ENCODE measurements at places on chromosomes 1 and 21.

GRCh38 chr1:93695411-93696005, 13.9 kb upstream of the BCAR3 start:
- no peak for DNase-seq

DNA sequence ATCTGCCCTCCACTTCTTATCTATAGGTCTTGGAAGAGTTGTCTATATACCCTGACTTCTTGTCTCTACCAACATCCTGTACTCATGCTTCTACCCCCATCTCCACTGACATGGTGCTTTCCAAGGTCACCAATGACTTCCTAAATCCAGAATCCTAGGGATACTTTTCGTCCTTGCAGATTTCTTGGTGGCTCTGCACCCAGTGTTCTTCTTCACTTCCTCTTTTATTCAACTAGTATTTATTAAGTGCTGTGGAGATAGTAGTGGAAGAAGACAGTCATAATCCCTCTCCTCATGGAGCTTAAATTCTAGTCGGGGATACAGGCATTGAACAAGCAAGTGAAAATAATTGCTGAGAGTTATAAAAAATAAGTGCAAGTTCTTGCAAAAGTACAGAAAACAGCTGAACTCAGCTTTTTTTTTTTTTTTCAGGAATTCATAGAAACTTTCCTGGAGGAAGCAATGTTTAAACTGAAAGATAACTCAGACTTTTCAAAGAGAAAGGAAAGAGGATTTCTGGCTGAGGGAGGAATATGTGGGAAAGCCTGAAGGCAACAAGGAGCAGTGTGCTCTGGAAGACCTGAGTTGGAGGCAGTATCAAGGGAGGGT, 38.2 kb upstream of the CYP4B1 start:
- DNase-seq: no peak

DNA sequence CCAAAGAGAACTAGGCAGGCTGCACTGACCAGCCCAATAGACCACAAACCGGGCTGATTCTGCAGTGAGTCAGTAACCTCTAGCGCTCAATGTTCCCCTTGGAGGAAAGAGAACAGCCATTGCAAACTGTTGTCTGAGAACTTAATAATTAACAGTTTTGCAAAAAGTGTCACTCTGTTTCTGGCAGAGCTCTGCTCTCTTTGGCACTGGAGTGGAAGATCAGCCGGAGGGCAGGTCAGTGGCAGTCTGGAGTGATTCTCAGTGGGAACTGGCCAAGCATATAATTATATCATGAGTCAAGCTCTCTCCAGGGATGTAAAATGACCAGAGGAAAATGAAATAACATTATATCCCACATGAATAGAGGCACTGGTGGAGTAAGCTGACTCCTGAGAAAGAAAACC, 238.3 kb downstream of the HLX start:
- DNase-seq: no peak

DNA sequence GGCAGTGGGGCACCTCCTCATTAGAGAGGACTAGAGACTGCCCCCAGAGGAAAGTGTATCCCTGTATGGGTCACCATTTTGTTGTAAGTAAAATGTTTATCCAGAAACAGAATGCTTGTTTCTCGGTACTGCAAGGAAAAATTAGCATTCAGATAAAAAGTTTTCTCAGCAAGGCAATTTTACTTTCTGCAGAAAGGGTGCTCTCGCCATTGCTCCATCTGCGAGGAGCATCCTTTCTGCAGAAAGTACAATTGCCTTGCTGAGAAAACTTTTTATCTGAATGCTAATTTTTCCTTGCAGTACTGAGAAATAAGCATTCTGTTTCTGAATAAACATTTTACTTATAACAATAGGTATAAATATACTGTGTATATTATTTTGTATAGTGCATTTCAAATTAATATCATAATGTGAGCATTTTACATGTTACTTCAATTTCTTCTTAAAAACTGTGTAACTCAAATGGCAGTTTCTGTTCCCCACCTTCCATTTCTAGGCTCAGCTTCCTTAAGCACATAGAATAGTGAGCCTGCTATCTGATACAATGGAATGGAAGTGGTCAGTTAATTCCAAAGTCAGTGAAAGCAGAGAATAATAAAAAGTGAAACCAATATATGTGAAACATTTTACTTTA, 76.5 kb upstream of the DESI2 start:
- no peak for DNase-seq

- no peak for DNase-seq
Measured at GRCh38 chr1:184393962-184394361, 7.1 kb downstream of the C1orf21 start.

- no peak for DNase-seq
Measured at GRCh38 chr21:32520875-32521735, 64.2 kb downstream of the TCP10L start.

DNA sequence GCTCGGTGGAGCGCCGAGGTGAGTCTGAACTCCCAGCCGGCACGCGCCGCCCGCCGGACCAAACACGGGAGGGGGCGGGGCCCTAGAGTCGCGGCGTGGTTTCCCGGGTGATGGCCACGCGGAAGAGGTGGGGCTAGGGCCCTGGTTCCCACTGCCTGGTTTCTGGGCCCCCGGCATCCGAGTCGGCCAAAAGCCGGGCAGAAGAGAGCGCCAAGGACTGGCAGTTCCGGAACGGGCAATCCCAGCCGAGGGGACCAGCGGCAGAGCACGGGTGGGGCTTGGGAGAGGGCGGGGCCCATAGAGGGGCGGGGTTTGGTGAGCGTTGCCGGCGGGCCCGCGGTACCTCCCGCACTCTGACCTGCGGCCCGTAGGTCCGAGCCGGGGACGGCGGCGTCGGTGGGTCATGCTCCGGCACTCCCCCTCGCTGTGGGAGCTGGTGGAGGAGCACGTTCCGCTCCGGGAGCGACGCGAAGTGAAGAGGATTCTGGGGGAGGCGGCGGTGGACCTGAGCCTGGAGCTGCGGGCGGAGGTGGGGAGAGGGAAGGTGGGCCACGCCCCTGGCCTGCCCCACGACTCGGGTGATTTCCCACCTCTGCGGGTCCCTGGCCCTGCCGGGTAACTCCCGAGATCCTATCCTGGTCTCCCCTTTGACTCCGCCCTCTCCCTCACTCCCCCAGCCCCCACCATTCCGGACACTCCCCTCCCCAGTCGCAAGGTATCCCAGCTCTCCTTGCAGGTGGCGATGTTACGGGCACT, at the start of gene CCDC24:
Gene CCDC24, plus strand, starts transcription at position 124 of the 756 bp plus-strand sequence. Its CDS starts 280 bp downstream, at position 404.
- peak; percentile 65 for DNase-seq

DNA sequence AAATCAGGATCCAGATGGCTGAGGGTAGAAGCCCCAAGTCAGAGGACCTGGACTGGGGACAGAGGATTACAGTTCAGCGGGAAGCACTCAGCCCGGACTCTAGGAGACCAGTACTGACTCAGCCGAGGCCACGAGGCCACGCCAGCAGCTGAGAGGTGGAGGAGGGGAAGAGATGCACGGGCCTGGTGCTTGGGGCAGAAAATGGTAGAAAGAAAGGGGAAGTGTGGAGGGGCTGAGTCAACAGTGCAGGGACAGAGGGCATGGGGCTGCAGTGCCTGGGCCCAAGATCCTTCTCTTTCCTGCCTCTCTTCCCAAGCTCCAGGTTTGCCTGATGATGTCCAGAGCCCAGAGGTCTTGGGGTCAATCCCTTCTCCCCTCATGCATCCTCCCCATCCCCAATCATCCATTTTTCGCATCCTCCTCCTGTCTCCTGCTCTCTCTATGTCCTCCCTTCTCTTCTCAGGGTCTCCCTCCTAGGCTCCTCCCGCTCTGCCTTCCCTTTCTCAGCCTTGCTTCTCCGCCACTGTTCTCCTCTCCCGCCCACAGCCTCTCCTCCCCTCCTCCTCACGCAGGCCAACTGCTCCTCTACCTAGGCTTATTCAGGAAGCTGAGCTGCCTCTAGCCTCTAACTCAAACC, 7.7 kb downstream of the ARHGEF2 start:
- no peak for DNase-seq

DNA sequence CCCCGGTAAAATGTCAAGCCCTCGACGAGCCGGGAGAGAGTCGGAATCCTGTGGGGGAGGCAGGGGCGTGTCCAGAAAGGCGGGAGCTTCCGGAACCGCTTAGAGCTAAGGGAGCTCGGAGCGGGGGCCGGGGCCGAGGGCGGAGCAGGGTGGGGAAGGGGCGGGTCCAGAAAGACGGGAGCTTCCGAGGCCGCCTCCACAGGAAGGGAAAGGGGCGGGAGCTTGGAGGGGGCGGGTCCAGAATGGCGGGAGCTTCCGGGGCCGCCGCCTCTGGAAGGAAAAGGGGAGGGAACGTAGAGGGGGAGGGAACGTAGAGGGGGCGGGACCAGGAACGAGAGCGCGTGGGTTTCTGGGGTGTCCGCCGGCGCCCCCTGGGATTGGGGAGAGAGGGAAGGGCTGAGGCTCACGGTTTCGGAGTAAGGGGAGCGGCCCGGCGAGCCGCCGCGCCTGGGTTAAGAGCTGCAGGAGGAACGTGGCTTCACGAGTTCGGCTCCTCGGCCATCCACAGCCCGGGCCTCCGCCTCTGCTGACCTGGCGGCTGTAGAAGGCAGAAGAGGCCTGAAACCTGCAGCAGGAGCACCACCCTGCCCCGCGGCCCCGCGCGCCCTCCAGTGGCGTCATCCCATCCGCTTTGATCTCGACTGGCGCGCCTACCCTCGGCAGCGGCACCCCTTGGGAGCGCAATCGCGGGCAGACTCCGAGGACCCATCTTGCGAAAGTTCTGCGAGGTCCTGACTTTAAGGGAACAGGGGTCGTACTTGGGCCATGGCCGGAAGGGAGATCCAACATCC, 23.0 kb upstream of the HPDL start:
- DNase-seq: peak; percentile 95

- no peak for DNase-seq
Measured at GRCh38 chr1:73766786-73767348, 431.1 kb downstream of the LRRIQ3 start.

DNA sequence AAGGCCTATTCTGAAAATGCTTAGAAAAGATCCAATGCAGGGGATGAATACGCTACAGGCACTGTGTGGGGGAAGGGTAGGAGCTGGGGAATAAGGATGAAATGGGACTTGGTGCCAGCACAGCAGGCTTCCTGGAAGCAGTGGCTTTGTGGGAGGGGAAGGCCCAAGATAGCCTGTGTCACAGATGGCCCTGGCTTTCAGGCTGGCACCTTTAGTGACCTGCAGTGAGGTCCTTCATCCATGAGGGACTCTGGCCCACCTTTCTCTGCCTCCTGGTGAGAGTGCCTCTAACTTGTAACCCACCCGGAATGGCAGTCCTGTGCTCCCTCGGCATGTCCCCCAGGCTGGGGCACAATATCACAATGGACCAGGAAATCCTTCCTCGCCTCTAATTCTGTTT, 919 bp downstream of the CHI3L1 start:
- DNase-seq: no peak

DNA sequence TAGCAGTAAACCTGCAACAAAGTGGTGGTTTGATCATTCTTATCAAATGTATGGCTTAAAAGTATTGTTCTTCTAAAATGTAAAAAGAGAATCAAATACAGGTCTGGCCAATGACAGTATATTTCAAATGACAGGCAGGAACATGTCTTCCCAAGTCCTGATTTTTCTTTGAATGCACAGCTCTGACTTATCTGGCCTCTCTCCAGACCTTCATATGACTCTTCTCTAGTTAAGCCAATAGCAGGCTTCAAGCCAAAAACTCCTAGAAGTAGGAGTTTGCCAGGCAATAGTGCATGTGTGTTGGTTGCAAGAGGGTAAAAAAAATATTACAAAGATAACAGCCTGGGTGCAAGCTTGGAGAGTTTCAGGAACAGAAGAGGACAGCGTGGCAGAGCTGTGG, 345.5 kb downstream of the SMYD3 start:
- no peak for DNase-seq

DNA sequence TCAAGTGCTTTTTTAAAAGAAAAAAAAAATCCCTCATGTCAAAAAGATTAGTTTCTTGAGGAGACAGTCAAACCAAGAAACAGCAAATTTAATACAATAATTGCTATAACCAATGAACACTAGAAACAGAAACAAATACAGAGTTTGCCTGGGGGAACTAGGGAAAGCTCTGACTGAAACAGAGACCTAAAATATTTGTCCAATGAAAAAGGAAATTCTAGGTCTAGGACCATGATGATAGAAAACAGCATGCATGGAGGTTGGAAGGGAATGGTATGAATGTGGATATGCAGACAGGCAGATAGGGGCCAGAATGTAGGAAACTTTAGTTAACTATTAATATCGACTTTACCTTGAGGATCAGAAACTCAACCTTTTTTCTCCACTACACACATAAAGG, 31.4 kb downstream of the RNF115 start:
- no peak for DNase-seq

- no peak for DNase-seq
Measured at GRCh38 chr1:4837031-4837600, 182.7 kb downstream of the AJAP1 start.

GRCh38 chr1:160726498-160727315, 12.3 kb upstream of the SLAMF7 start:
- DNase-seq: no peak

DNA sequence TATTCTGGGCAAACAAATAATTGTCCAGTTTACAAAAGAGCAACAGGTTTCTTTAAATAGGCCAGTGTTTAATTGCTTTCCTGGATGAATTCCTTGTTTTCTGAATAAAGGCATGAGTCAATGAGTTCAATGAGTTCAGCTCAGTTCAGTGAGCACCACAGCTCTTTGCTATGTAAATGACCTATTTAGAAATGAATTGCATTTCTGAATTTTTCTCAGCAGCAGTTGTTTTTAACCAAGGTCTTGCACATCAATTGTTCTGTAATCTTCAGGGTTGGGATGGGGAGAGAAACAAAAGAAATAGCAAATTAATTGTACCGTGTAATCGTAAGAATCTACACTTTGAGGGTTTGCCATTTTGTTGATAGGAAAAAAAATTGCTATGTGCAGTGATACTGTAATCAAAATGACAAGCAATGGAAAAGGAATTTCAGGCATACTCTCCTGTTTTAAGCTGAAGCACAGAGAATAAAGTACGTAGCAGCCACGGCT, 45.7 kb downstream of the MIS18A start:
- no peak for DNase-seq

Data from activated naive CD4-positive, alpha-beta T cell (primary cell).